ENCODE measurements at places on chromosomes 1 and 21.

- DNase-seq: no peak
Observed at GRCh38 chr1:89464008-89464407, 60.6 kb upstream of the LRRC8B start.

DNA sequence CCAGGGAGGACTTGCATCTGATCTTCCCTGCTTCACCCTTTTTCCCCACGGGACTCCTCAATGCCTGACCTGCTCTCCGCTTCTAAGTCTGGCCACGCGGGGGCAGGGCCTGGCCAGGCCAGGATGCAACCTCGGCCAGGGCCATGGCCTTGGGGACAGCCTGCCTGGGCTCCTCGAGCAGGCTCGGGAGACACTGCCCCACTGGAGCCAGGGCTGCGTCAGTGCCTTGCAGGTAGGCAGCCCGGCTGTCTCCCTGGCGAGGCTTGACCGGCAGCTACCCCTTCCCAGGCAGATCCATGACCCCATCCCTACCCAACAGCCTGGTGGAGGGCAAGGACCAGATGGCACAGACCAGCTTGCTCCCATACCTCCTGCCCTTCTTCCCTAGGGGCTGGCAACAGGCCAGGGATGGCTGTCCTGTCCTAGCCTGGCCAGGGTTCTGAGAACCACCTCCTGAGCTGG, 2.7 kb upstream of the PRDM16 start:
- DNase-seq: no peak

- no peak for DNase-seq
Observed at GRCh38 chr21:14675774-14676530, 129.8 kb upstream of the SAMSN1 start.

DNA sequence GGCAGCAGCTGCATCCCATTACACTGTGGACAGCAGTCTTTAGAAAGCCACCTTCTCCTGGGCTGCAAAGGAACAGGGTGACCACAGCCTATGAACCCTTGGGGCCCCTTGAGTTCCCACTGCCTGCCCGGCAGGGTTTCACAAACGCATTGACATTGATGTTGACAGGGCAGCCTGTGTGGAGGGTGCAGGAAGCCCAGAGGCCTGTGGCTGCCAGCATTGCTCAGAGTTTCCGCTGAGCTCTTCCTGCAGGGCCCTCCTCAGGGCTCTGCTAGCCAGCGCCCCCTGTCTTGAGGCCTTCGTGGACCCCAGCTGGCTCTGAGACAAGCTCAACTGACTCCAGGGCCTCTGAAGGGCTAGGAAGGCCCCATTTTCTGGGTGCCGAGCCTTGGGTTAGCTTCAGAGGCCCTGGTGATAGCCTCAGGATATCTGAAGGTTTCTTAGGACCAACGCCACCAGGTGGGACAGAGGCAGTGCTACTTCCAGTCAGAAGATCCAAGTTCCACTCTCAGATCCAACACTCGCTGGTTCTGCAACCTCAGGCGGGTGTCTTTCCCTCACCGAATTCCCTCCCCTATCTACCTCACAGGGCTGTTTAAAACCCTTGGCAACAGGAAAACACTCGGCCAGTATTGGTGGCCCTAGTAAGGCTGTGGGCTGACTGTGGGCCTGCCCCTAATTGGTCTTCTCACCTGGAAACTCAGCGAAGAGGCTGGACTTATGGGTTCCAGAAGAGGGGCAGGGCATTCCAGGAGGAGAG, 27.2 kb upstream of the EPS8L3 start:
- DNase-seq: no peak

- DNase-seq: peak; percentile 73
Observed at GRCh38 chr1:22420455-22421053, 31.1 kb upstream of the ZBTB40 start.

GRCh38 chr1:158163000-158163947, 17.4 kb upstream of the CD1D start:
- DNase-seq: no peak

GRCh38 chr1:180542113-180542837, 16.5 kb upstream of the OVAAL start:
- DNase-seq: no peak

DNA sequence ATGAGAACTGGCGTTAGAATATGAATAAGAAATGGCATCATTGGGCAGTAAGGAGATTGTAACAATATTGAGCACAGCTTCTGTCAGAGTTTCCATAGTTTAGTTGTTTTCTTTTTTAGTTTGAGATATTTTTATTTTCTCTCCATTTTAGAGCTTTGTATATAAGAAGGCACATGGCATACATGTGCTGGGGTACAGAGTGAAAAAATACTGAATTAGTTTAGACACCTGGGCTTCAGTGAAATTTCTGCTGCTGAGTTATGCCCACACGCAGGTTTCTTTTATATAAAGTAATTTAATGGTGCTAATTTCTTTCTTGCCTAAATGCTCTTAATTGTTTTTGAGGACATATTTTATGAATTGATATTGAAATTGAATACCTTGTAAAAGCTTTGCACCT, 53.6 kb upstream of the RWDD3 start:
- no peak for DNase-seq

- DNase-seq: no peak
Observed at GRCh38 chr1:199096591-199096990, 457.8 kb downstream of the PTPRC start.

GRCh38 chr1:55276671-55277376, 61.7 kb upstream of the USP24 start:
- DNase-seq: no peak

DNA sequence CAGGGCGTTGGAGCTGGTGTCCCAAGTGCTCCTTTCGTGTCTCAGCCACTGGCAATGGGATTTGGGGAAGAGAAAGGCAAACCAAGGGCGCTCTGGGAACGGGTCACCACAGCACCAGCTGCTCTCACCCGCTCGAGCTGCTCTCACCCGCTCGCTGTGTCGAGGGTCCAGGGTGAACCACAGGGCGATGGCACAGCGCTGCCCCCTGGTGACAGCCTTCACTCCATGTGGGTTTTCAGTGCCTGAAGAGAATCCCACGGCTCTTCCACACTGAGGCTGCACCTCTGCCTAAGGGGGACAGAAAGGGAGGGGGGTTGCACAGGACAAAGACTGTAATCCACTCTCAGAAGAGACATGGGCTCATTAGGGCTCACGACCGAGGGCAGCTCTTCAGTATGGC, 7.1 kb upstream of the CLDN19 start:
- DNase-seq: peak; percentile 13

DNA sequence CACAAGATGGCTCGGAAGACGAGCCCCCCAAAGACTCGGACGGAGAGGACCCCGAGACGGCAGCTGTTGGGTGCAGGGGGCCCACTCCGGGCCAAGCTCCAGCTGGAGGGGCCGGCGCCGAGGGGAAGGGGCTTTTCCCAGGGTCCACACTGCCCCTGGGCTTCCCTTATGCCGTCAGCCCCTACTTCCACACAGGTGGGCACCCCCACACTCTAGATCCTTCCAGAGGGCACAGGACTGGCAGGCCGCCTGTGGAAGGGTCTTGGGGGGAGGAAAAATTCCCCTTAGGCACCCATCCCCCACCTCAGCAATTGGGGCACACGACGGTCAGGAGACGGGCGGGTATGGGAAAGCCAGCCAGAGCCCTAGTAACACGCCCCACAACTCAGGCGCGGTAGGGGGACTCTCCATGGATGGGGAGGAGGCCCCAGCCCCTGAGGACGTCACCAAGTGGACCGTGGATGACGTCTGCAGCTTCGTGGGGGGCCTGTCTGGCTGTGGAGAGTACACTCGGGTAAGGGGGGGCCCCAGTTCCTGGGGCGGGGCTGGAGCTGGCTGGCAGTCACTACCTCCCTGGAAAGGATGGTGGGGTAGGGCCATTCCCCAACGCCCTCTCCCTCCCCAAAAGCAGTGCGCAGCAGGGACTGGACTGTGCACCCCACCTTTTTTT, 16.1 kb downstream of the NOC2L start:
- DNase-seq: no peak

All from substantia nigra (tissue), 51 donors.